Left cardiac atrium (tissue), 4 donors: ENCODE measurements at places on chromosomes 7 and 10. TPM values are rescaled to one million over a fixed set of nuclear protein-coding genes. Genes with fewer than 3 reads are reported as not detected.

The GNG11 gene
- 25.2 TPM for total RNA-seq

The MYO3A gene
- total RNA-seq = not detected

The CCL24 gene
- 0.56 TPM for total RNA-seq

The GATA3 gene
- 1.9 TPM for total RNA-seq

The TMEM26 gene
- 0.24 TPM for total RNA-seq

The HTR7 gene
- total RNA-seq = 0.31 TPM

The DRGX gene
- not detected for total RNA-seq

The LRRC4 gene
- 3.9 TPM for total RNA-seq

The ECHDC3 gene
- 55.7 TPM for total RNA-seq

The CXCL12 gene
- total RNA-seq = 248 TPM

The CALHM3 gene
- total RNA-seq = not detected

The KCP gene
- total RNA-seq = 0.31 TPM

The MMD2 gene
- not detected for total RNA-seq

The EPO gene
- total RNA-seq = not detected

The HOXA3 gene
- total RNA-seq = 0.74 TPM

The RNLS gene
- total RNA-seq = 13.6 TPM

The RBM20 gene
- 44.1 TPM for total RNA-seq

The FBXL13 gene
- 0.65 TPM for total RNA-seq

The NUTM2A gene
- total RNA-seq = 1.6 TPM

The EDRF1 gene
- total RNA-seq = 12.7 TPM

The TSPAN12 gene
- 50.5 TPM for total RNA-seq

The TCAF2 gene
- 0.55 TPM for total RNA-seq

The CALHM2 gene
- 25.6 TPM for total RNA-seq

The LAMB4 gene
- 0.16 TPM for total RNA-seq

The C7orf33 gene
- total RNA-seq = not detected

The AKR1C3 gene
- total RNA-seq = 91.3 TPM

The NEUROG3 gene
- total RNA-seq = not detected

The SVIL gene
- 250 TPM for total RNA-seq

The CPA2 gene
- total RNA-seq = not detected

The LUC7L2 gene
- 46.4 TPM for total RNA-seq

The TBX20 gene
- total RNA-seq = 126 TPM

The CREB5 gene
- 11.6 TPM for total RNA-seq

The LIPK gene
- total RNA-seq = not detected

The LYZL1 gene
- total RNA-seq = not detected

The IQUB gene
- total RNA-seq = 0.24 TPM

The TRDMT1 gene
- total RNA-seq = 5.0 TPM
